ENCODE measurements at places on chromosomes 7 and 10.

DNA sequence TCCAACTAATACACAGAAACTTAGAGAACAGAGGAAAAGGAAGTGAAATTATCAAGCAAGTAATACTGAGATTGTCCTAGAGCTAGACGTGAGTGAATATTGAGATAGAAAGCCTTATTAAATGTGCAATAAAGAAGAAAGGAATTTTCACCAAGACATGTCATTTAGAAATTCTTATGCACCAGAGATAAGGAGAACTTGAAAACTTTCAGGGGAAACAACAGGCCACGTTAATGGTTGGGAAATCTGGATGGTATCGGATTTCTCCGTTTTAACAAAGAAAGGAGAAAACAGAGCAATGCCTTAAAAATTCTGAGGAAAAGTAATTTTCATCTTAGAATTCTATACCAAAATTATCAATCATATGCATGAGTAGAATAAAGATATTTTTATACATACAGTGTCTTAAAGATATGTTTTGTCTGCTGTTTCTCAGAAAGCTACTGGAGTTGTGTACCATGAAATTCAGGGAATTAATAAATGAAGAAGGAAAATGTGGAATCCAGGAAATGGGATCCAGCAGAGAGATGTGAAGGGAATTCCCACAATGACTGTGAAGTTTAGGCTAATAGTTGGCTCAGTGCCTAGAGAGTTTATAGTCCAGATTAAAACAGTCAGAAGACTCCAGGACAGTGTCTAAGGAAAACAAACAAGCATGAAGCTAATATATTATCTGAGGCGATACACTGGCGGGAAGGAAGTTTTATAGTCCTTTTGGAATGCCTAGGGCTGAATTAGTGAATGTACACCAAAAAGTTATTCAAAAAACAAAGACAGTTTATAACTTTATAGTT is 159.5 kb downstream of the PPP1R9A start:
- DNase-seq, result no peak

- no peak for DNase-seq
Observed at GRCh38 chr10:123380491-123381085, 226.4 kb downstream of the BUB3 start.

DNA sequence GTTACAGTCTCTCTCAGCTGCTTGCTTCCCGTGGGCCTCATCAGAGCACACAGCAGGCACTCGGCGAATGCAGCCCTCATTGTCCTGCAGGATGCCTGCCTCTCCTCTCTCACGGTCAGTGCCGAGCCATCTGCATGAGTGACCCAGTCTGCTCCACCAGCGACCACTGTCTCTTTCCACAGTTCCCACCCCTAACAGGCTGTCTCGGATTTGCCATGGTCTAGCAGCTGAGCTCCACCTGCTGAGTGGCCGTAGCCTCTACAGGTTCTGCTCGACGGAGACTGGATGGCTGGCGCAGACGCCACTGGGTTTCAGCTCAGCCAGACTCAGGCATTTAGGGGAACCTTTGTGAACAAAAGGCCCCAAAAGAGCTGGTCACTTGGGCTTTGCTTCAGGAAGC is 209.4 kb upstream of the FOXK1 start:
- no peak for DNase-seq

DNA sequence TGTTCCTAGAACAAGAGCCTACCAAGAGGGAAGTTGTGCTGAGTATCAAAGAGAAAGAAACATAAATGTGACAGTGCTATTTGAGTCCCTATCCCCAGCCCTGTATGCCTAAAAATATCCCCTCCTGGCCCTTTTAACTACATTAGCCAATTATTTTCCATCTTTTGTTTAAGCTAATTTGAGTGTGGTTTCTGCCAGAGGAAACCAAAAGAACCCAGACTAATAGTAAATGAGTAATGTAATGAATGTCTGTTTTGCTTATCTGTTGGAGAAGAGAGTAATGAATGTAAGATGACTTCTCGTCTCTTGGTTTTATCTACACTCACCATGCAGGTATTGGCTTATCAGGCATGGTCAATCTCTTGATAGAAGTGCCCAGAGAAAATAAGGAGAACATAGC is 134.4 kb upstream of the CDK1 start:
- no peak for DNase-seq

DNA sequence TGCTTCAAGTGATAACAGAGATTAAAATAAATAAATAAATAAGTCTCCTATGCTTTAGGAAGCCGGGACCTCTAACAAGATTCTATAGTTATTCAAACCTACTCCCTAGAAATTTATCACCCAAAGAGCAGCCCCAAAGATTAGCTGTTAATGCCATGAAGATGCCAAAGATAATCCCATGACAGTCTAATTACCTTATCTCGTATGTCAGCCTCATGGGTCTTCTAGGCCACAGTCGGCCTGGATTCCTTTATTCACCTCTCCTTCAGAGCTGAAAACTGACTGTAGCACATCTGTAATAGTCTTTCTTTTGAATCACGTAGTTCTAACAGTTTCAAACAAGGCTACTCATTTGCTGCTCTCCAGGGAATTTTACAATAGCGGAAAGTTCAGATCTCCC is 24.2 kb downstream of the COL1A2 start:
- DNase-seq, result no peak

GRCh38 chr7:24441314-24442027 is 131.8 kb upstream of the PALS2 start:
- DNase-seq, result no peak

GRCh38 chr7:24119852-24120251 is 164.1 kb upstream of the NPY start:
- no peak for DNase-seq

GRCh38 chr10:112531421-112531820 is 84.4 kb downstream of the VTI1A start:
- DNase-seq, result no peak

- no peak for DNase-seq
Observed at GRCh38 chr7:71721742-71722141, 589.8 kb downstream of the GALNT17 start.

GRCh38 chr7:137587326-137587725 is 243.8 kb upstream of the PTN start:
- no peak for DNase-seq

GRCh38 chr7:40680657-40681056 is 545.9 kb downstream of the SUGCT start:
- DNase-seq, result no peak

GRCh38 chr7:15308821-15309220 is 253.0 kb downstream of the AGMO start:
- no peak for DNase-seq

GRCh38 chr7:131618391-131618790 is 62.0 kb upstream of the PODXL start:
- no peak for DNase-seq

DNA sequence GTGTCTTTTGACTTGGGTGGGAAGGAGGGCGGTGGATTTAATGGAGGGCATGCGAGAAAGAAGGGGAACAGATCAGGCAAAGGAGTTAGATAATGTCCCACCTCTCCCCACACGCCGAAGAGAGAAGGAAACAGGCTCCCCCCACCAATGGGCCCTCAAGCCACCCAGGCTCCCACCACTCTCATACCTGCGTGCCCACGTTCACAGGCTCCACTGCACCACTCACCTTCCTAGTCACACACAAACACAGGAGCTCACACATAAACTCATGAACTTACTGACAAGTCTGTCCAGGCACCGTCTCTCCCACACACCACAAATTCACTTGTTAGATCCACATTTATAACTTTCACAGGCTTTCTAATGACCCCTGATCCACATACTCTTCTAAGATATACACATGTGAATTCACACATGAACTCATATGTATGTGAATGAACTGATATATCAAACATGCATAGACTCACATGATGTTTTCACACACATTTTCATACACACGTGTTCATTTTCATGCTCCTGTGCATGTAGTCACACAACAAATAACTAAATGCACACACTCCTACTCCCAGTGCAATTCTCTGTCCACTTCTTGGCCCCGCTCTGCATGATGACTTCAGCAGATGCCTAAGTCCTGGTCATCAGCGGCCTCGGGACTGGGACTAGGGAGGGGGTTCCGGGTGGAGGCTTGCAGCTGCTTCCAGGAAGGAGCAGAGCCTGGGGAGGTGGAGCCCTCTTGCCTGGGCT is 1.5 kb downstream of the LZTS2 start:
- peak; percentile 87 for DNase-seq

- DNase-seq, result no peak
Observed at GRCh38 chr7:5381071-5381772, 42.4 kb downstream of the TNRC18 start.

- DNase-seq, result no peak
Observed at GRCh38 chr7:142862786-142863400, 8.0 kb downstream of the EPHB6 start.

- no peak for DNase-seq
Observed at GRCh38 chr10:58780476-58780875, 267.8 kb downstream of the BICC1 start.

- DNase-seq, result no peak
Observed at GRCh38 chr7:90654718-90655427, 58.8 kb downstream of the CDK14 start.

DNA sequence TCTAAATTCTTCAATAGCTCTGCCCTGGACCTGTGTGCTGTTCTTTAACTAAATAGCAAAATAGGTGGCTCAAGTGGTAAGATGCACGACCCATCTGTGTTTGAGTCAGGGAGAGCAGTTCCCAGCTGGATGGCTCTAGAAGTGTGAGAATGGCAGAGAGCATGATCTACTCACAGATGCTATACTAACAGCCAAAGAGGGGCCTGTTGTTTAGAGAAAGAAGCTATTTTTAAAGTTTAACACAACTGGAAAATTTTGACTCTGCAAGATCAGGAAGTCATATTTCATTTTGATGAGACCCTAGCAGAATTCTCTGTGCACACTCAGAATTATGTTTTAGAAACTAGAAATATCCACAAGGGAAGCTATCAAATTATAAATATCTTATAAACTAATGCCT is 87.4 kb upstream of the PIP4K2A start:
- no peak for DNase-seq

GRCh38 chr10:93993414-93993781 is 333 bp upstream of the PLCE1 start:
- no peak for DNase-seq

- no peak for DNase-seq
Observed at GRCh38 chr10:35058134-35058533, 32.0 kb downstream of the CUL2 start.

GRCh38 chr10:4239186-4239585 is 454.2 kb upstream of the KLF6 start:
- no peak for DNase-seq

- no peak for DNase-seq
Observed at GRCh38 chr7:99124236-99124635, 19.7 kb downstream of the SMURF1 start.

- no peak for DNase-seq
Observed at GRCh38 chr10:27819781-27820531, 74.3 kb upstream of the MKX start.

DNA sequence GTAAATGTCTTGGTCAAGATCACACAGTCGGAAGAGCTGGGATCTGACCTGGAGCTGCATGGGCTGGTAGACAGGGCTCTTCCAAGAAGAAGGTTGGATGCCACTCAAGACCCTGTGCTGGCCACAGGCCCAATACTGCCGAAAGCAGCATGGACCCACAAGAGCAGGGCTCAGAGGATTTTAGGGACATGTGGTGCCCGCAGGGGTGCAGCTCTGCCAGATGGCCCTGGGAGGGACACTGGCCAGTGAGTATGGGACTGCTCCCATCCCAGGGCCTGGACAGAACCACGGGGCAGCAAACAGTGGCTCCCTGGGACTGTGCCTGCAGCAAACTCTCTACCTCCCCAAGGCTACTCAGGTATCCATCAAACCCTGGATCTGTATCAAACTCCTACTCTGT is 12.4 kb downstream of the MAT1A start:
- no peak for DNase-seq

- DNase-seq, result no peak
Observed at GRCh38 chr7:67344481-67345193, 348.0 kb downstream of the TYW1 start.

- no peak for DNase-seq
Observed at GRCh38 chr10:80598084-80598798, 60.5 kb downstream of the SH2D4B start.

DNA sequence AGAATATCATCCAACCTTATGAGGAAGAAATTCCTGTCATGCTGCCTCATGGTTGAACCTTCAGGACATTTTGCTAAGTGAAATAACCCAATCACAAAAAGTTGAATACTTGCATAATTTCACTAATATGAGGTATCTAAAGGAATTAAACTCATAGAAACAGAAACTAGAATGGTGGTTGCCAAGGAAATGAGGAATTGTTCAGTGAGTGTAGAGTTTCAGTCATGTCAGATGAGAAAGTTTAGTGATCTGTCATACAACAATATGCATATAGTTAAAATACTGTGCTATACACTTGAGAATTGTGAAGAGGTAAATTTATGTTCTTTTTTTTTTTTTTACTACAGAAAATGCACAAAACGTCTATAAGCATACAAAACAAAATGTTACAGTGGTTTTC is 60.7 kb downstream of the R3HCC1L start:
- DNase-seq, result no peak

- no peak for DNase-seq
Observed at GRCh38 chr10:77455561-77455960, 182.0 kb downstream of the KCNMA1 start.

- no peak for DNase-seq
Observed at GRCh38 chr7:1592299-1592871, 22.6 kb upstream of the PSMG3 start.

DNA sequence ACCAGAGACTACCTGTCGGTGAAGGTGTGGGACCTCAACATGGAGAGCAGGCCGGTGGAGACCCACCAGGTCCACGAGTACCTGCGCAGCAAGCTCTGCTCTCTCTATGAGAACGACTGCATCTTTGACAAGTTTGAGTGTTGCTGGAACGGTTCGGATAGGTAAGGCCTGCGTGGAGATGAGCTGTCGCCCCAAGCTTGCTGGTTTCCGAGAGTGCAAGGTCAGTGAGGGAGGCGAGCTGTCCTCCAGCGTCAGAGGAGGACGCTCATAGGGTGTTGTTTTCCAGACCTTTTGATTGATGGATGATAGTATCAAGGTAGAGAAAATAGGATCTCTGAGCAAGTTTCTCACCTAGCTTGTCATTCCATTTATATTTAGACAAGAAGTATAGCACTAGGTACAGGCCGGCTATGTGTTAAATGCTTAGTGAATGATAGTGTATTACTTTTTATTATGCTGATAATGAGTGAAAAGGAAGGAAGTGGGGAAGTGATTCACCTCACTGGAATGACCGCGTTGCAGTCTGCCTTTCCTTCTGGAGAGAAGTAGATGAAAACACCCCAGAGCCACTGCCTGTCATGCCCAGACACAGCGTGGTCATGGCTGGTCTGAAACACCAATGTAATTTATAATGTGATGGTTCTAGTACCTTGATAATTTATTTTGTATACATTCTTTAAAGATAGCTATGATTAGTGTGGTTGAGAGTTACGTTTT is 33.9 kb downstream of the BNIP3 start:
- no peak for DNase-seq

GRCh38 chr10:17649836-17650235 is 5.9 kb downstream of the STAM start:
- DNase-seq, result no peak

- DNase-seq, result no peak
Observed at GRCh38 chr10:130432850-130433249, 296.7 kb downstream of the GLRX3 start.

All from left forelimb (tissue), 1 donor.